Astrocyte of the spinal cord (primary cell): ENCODE measurements at places on chromosomes 1 and 21.
A peak's percentile ranks its signal among the peaks of the same experiment; 100 is the strongest.

- no peak for DNase-seq
These were observed 15.0 kb upstream of the PSMB2 start for GRCh38 chr1:35656148-35656862.

DNA sequence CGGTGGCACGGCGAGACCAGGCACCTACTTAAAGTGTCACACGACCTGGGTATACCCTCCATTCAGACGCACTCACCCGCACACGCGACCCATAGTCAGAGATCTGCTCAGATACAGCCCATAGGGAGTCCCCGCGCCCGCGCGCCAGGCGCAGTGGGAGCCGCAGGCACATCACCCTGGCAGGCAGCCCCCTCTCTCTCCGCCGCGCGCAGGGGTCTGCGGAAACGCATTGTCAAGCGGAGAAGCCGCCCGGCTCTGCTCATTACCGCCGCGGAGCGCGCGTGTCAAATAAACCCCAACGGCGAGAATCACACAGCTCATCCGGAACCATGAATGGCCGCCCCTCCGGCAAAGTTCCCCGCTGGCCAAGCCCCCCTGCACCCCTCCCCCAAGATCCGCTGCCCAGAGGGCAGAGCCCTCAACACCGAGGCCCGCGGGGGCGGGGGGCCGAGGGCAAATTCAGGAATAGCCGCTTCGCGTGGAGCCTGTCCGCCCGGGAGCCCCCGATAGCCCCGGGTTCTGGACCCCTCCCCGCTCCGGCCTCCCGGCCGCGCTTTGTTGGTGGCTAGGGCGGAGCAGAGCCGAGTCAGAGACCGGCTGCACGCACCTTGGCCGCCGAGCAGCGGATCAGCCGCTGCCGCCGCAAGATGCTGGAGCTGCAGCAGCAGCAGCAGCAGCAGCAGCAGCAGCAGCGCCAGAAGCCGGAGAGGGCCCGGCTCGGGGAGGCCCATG is 522 bp downstream of the LRP8 start:
- DNase-seq: peak; percentile 20

DNA sequence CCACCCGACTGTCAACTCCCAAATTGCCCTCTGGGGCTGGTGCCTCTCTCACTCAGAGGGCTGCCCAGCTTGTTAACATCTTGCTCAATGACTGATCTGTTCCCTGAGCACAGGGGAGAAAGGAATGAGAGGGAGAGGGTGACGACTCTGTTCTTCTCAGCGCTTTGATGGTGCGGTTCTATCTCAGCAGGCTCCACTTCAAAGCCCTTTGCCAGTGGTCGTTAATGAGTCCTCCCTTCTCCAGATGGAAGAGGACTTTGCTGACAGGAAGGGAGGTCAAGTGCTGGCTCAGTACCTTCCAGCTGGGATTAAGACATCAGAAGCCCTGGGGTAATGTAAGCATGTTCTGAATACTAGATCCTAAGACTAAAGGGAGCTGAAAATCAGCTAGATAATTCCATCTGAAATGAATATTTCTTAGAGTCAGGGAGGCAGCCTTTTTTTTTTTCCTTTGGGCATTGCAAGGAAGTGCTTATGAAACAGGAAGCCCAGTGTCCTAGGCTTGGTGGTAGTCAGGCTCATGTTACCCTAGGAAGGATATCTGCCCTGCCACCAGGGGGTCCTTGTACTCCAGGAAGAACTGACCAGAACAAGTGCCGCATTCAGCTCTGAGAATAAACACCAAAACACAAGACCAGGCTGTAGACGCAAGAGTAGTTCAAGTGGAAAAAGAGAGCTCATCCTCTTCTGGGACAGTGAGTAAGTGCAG is 4.7 kb downstream of the FMOD start:
- DNase-seq: peak; percentile 42

GRCh38 chr1:117286145-117286544 is 75.4 kb upstream of the VTCN1 start:
- no peak for DNase-seq

DNA sequence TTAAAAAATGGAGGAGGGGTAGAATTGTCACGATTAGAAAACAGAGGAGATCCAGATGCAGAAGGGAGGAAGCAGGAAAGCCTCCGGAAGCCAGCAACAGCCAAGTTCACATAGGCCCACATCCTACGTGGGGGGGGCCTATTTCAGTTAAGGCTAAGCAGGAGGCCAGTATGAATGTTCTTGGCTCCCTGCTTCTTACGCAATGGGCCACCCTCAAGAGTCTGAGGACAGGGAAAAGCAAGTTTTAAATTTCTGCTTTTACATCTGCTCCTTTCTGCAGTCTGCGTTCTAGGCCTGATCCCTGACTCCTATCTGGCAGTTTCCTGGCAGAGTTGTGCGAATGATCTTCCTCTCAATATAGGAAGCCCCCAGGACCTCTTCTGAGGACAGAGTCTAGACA is 30.6 kb downstream of the RABIF start:
- DNase-seq: peak; percentile 4

DNA sequence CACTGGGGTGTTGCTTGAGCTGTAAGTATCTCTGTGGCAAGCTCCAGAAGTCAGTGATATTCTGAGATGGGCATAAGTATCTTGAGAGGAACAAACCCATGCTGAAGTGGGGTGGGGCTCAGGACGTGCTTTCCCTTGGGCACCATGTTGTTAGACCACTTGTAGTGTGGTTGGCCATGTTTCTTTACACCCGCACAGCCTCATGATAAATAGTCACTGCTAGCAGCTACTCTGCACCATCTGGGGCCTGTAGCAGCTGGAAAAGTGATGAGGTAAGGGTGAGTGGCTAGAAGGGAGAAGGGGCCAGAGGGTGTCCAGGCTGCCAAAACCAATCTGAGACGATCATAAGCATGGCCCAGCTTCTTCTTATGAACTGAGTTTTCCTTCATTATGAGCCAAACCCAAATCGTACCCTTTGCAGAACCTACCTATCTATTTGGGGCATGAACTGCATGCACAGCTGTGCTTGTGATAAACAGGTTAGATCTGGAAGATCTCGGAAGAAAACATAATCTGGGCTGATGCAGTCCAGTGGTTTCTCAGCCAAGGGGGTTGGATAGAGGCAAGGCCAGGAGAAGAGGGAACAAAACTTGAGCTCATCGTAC is 91.9 kb upstream of the IRF2BP2 start:
- DNase-seq: no peak

DNA sequence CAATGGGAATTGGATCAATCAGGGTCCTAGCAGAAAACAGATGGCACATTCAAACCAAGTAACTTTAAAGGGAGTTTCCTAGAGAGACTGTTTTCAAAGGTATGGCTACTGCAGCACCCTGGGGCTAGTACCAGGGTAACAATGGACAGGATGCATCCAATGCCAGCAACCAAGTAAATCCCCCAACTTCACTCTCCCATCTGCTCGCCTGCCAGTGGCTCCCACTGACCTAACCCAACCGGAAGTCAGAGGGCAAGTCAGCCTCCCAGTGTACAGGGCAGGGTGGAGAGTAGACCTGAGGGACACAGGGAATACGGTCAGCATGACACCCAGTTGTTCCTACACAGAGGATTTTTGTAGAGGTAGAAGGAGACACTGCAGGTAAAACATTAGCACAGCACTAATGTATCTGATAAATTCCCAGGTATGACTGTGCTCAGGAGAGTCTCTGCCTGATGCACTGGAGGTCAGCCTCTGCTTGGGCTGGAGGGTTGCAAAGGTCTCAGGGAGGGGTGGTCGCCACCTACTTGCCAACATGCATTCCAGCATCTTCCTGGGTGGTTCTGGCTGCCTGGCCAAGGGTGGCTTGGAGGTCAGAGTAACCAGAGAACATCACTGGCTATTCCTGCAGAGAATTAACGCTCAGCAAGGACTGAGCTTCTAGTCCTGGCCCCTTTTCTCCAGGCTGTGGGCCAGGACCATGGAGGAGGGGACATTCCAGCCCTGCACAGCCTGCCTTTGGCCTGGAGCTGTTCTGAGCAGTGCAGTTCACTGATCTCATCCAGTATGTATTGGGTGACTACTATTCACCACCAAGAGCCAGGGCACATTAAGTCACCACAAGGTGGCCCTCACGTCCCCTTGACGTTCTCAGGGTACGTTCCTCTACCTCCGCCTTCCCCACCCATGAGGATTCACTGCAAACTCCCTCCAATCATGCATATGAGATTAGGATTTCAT is 5.1 kb upstream of the GJA4 start:
- DNase-seq: no peak

DNA sequence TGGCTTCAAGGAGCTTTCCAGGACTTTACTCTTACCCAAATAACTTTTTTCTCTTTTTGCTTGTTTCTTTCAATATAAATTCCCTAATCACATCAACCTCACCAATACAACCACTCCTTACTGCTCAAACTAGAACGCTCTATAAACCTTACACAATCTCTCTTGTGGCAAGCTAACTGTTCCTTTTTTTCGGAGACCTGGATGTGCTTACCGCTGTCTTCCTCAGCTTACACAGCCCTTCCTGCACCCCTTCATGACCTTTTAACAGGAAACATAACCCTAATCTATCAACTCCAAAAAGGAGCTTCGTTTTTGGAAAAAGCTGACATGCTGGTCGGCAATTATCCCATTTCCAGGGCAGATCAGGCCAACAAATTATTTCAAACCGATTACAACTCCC is 24.1 kb upstream of the SLC2A5 start:
- DNase-seq: no peak

GRCh38 chr1:198649968-198650338 is 11.1 kb downstream of the PTPRC start:
- DNase-seq: no peak

DNA sequence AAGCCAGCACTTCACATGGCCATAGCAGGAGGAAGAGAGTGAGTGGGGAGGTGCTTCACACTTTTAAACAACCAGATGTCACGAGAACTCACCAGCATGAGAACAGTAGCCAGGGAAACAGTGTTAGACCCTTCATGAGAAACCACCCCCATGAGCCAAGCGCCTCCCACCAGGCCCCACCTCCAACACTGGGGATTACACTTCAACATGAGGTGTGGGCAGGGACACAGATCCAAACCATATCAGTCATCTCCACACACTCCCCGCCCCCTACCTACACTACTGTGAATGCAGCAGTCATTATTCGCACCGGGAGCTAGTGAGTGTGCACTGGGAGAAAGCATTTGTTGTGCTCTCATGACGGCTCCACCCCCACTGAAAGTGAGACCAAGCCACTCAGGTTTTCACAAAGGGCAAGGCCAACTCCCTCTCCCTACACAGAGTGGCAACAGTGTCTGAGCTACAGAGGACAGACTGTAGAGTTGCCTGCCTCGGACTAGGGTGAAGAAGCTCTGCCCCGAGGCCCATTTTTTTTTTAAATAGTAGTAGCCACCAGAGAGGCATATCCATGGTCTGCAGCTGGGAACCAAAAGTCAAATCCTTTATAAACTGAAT is 125.6 kb downstream of the BARHL2 start:
- no peak for DNase-seq

DNA sequence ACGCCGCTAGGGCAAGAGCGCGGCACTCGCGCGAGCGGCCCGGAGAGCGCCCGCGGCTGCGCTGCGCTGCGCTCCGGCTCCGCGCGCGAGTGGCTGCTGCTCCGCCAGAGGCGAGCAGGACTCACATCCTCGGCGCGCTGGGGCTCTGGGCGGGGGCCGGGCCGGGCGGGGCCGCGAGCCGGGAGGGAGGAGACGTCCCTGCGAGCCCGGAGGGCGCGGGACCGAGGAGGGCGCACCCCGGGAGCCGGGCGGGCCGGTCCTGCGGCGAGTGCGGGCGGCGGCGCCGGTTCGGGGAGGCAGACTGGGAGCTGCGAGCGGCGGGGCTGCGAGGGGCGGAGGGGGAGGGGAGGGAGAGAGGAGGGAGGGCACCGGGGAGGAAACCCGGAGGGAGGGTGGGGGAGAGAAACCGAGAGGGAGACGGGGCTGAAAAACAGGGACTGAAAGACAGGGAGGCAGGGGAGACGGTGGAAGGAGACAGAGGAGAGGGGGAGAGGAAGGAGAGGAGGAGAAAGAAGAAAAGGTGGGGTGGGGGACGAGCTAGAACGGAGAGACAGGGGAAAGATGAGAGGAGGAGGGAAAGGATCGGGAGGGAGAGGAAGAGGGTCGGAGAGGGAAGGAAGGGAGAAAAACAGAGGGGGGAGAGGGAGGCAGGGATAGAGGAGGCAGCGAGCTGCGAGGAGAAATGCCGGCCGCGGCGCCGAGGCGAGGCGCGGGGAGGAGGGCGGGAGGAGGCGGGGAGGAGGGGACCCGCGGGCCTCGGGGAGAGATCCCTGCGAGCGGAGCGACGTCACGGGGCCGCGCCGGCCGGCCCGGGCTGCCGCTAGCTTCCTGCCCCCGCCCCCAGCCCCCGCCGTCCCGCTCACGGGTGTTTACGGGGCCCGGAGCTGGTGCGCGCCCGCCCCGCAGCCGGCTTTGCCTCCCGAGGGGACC is at the start of gene CAMK2N1:
CAMK2N1 (minus strand) TSS at position 684 of the 930 bp plus-strand sequence. CDS start 831 bp downstream, outside the sequence.
- peak; percentile 57 for DNase-seq

- DNase-seq: peak; percentile 51
These were observed 110.0 kb downstream of the ADSS2 start for GRCh38 chr1:244341455-244342450.

DNA sequence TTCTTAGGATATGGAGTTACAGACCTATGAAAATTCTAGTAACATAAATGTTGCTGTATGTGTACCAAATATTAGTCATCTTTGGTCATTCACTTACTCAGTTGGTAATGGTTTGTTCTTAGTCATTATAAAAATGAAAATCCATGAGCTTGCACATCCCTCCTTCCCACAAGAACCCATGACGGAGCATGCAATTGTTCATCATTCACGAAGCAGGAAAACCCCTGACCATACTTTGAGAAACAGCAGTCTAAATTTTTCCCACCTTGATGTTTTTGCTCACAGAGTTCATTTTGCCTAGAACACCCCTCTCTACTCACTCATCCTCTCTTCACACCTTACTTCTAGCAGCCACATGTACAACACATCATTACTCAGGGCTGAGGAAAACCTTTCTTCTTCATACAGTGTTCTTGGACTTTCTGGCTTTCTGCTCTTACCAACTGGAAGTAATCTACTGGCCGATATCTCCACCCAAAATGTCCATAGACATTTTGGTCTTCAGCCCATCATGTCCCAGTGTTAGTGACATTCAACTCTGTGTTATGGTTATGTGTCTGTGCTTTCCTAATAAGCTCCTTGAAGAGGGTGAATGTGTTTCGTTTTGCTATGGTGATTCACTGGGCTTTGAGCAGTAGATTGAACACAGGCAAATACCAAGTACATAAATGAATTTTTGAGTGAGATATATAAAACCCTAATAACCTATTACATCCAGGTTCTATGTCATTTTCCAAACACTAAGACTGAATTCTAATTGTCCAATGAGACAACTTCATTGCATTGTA is 189.9 kb downstream of the ZC3H11B start:
- peak; percentile 70 for DNase-seq

GRCh38 chr1:186082235-186082937 is 292.7 kb downstream of the TPR start:
- DNase-seq: peak; percentile 62

DNA sequence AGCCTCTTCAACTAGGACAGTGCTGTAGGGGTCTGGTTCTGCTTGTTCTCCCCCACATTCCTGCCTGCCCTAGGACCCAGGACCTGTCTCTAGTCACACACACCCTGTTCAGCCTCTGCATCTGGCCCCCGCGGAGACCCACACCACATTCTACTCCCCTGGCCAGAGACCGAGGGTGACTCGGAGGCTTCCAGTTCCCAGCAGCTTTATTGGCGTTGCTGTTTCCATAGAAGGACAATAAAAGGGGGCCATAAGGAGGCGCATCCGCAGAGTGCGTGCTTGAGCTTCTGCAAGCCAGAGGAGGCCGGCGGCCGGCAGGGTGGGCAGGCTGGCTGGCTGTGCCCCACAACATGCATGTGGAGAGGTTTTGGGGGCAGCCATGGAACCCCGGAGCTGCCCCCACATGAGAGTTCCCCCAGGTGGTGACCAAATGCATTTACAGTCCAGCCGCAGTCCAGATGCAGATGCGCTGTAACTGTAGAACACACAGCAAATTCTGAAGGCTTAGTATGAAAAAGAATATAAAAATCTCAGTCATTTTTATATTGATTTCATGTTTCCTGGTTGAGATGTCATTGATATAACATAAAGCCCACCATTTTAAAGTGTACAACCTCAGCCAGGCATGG is 52.4 kb downstream of the PDE9A start:
- DNase-seq: no peak
